ENCODE measurements at places on chromosomes 16 and 17. TPM values are rescaled to one million over a fixed set of nuclear protein-coding genes. Genes with fewer than 3 reads are reported as not detected.

Gene TLE7
- not detected for total RNA-seq

Gene MYCBPAP
- total RNA-seq = 1.8 TPM

Gene MT3
- total RNA-seq = 51.7 TPM

Gene TBX21
- total RNA-seq = 0.23 TPM

Gene ABCA9
- total RNA-seq = 8.8 TPM

Gene GUCY2D
- not detected for total RNA-seq

Gene FOXC2
- total RNA-seq = 0.23 TPM

Gene SHMT1
- total RNA-seq = 5.5 TPM

Gene FHOD1
- total RNA-seq = 4.8 TPM

Gene OTOP2
- not detected for total RNA-seq

Gene CD68
- 5.5 TPM for total RNA-seq

Gene TP53TG3B
- not detected for total RNA-seq

Gene TMEM235
- total RNA-seq = not detected

Gene STAC2
- 0.46 TPM for total RNA-seq

Gene SLFN13
- 1.4 TPM for total RNA-seq

Gene HLF
- 11.1 TPM for total RNA-seq
